Hematopoietic multipotent progenitor cell treated with erythropoietin and hydrocortisone succinate and interleukin-3 and kit ligand, for 8 days (in vitro differentiated cells): ENCODE measurements at places on chromosomes 13 and 19.

DNA sequence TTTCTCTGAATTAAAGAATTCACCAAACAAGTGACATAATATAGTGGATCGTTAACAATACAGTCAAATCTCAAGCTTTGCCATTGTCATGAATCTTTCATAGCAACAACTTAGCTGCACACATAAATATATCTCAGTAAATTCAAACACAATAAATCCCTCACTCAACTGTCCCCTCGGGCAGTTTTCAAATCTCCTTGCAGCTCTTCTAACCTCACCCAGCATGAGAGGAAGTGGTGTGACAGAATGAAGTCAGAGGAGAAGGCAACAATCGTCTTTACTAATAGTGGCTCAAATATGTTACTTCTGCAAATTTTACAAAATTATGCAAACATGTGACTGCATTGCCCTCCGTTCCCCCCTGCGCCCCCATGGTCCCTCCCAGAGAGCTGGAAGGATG, 148.2 kb downstream of the RAP2A start:
- no peak for DNase-seq

DNA sequence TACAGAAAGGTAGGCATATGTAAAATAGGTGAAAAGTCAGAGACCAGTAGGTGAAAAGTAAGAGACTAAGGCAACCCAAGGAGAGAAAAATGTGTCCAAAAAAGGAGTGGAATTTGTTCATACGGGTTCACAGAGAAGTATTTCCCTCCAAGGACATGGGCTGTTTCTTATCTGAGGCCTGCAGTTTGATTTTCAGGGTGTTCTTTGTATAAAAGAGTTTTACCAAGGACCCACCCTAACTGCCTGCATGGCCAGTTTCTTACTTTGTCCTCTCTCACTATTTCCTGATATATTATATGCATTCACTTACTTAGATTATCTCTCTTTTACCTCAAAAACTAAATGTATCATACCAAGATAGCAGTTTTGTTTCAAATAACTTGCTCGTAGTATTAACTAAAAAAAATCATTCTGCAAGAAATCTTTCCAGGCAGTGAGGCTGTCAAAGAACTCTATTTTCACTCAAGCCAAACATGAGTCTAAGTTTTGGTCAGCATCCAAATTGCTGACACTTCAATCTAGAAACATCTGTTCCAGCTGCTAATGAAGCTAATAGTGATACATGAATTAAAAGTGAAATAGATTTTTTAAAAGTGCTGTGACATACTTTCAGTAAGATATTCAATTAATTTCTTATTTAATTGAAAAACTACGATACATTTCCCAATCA, 141.4 kb upstream of the SGCG start:
- peak; percentile 82 for DNase-seq

DNA sequence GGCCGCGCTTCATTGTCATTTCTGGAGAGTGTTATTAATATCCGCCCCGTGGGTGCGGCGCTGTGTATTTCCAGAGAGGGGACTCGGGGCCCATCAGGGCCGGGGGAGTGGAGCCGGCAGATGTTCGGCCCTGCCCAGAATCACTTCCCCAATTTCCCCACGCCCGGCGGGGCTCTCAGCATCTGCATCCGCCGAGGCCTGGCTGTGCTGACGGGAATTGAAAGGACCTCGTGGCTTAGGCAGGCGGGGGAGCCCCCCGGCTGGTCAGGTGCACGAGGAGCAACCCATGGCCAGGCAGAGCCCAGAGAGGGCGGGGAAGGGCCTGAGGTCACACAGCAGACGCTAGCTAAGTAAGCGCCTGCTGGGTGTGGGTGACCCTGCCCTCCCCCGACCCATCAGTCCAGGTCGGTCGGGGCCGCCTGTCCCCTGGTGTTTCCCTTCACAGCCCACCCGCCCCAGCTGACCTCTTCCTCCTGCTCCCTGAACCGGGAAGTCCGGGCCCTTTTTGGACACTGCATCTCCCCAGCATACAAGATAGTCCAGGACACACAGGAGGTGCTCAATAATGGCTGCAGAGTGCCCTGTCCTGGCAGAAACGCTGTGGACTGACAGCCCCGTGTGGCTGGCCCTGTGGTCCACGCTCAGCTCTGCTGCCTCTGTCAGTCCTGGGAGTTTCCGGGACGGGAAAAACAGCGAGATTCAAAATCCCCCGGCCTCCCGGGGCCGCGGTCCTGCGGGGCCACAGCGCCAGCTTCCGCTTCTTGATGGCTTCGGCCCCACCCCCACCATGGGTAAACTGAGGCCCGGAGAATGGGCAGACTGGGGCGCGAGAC, 22.1 kb downstream of the ARID3A start:
- no peak for DNase-seq

- no peak for DNase-seq
Observed at GRCh38 chr19:291006-291521, at the start of gene PLPP2. TSS of gene PLPP2 (minus strand) at chr19:291403. CDS start at chr19:291336, 67 bp downstream.

DNA sequence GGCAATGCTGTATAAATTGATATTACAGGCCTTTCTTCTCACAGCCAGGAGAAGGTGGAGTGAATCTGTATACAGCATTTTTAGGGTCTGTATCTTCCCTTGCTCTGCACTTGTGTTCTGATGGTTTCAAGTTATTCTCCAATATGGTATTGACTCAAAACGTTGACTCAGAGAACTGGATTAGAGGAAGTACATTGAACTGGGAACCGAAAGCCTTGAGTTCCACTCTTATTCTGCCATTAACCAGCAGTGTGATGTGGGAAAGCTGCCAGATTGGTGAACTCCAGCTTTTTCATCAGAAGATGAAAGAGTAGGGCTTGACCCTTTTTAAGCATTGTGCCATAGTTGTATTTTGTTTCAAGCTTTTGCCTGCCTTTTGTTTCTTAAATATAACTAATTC, 167.7 kb downstream of the SPRY2 start:
- no peak for DNase-seq

DNA sequence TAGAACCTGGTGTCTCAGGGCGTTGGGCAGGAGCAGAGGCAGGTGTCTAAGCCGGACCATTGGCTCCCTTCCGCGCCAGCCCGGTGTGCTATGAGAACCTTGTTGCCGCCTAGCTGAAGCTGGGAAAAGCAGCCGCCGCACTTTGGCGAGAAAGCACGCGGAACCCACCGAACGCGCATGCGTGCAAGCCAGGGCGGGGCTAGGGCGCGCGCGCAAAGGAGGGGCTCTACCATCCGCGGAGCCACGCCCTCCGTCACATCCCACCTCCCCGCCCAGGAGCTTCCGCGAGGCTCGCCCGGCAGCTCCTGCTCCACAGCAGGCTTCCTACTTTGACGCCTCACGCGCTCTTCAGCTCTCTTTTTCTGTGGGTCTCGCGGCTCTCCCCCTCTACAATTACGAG, 51.3 kb downstream of the WDR87 start:
- peak; percentile 1 for DNase-seq

GRCh38 chr19:3285647-3286176, 61.3 kb downstream of the CELF5 start:
- DNase-seq = peak; percentile 23

DNA sequence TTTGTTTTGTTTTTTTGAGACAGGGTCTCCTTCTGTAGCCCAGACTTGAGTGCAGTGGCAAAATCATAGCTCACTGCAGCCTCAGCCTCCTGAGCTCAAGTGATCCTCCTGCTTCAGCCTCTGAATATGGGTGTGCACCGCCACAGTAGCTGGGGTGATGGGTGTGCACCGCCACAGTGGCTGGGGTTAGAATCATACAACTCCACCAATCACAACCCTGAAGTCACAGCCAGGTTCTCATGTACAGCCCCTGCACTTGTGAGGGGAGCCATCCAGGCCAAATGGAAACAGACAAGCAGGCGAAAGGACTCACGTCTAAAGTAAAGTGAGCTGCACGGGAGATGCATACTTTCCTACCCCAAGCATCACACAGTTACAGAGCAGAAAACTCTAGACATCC, 63.1 kb upstream of the RANBP3 start:
- no peak for DNase-seq

- DNase-seq = no peak
Observed at GRCh38 chr19:49264258-49264657, 60.7 kb downstream of the SLC6A16 start.

GRCh38 chr13:21435687-21436151, 23.4 kb downstream of the ZDHHC20 start:
- DNase-seq = peak; percentile 90

DNA sequence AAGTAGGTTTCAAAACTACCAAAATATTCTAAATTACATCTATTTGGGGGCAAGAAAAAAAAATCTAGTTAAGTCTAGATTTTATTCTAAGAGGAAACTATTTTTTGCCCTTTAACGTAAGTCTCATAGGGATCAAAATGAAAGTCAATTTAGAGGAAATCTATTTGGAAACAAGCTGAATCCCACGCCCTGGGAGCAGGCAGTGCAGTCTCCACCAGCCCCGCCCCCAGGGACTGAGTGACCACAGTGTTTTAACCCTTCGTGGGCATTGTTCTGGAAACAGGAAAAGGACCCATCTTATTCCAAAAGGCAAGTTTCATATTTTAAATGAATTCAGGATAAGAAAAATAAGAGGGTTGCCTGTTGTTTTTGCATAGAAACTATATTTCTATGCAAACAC, 209.7 kb downstream of the SPRY2 start:
- no peak for DNase-seq

DNA sequence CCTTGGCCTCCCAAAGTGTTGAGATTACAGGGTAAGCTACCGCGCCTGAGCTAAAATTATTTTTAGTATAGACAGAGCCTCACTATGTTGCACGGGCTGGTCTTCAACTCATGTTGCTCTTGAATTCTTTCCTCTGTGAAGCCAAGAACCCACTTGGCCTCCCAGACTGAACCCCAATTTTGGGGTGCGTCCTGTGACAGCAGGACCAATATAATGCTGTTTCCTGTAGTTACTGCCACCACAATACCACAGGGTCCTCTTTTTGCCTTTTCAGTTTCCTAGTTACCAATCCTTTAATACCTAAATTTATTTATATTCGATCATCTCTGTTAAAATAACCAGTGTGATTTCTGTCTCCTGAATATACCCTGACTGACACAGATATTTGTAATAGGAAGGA, 32.9 kb downstream of the TSKS start:
- DNase-seq = no peak

GRCh38 chr19:48635966-48636858, 967 bp downstream of the DBP start:
- no peak for DNase-seq
